ENCODE measurements at places on chromosomes 6 and 20. TPM values are rescaled to one million over a fixed set of nuclear protein-coding genes. Genes with fewer than 3 reads are reported as not detected.

Gene PRELID3B
- 63.0 TPM for total RNA-seq

Gene TRIM31
- 1.1 TPM for total RNA-seq

Gene TREML1
- total RNA-seq: not detected

Gene EYA2
- total RNA-seq: 2.6 TPM

Gene KCNK16
- not detected for total RNA-seq

Gene PRR18
- 0.14 TPM for total RNA-seq

Gene TGM2
- total RNA-seq: 445 TPM

Gene FOXQ1
- 4.8 TPM for total RNA-seq

Gene CSNK2B
- 170 TPM for total RNA-seq

Gene CALHM5
- total RNA-seq: 0.05 TPM

Gene DOK5
- not detected for total RNA-seq

Gene PPP1R18
- total RNA-seq: 47.9 TPM

Gene C20orf202
- total RNA-seq: not detected

Gene BFSP1
- total RNA-seq: 4.7 TPM

Gene C20orf96
- 9.9 TPM for total RNA-seq

Gene SRC
- total RNA-seq: 173 TPM

Gene LIN28B
- total RNA-seq: 1.6 TPM

Gene VGLL2
- total RNA-seq: not detected

Gene ALDH8A1
- 0.29 TPM for total RNA-seq

Gene GMPR
- 3.8 TPM for total RNA-seq

Gene GTF2H4
- total RNA-seq: 23.2 TPM

Gene SLC22A1
- 1.7 TPM for total RNA-seq

Gene HSPA1L
- 1.4 TPM for total RNA-seq

Gene TMEM244
- total RNA-seq: not detected

Gene IPCEF1
- total RNA-seq: not detected

Gene HRH3
- not detected for total RNA-seq

Gene OPN5
- total RNA-seq: not detected

Gene STXBP5
- 12.0 TPM for total RNA-seq

Gene SMIM29
- total RNA-seq: 29.9 TPM

Gene ZSWIM3
- 1.5 TPM for total RNA-seq

Gene IL20RA
- not detected for total RNA-seq

Gene ENPP1
- 1.9 TPM for total RNA-seq

Gene NOX3
- not detected for total RNA-seq

All from A549 treated with ZK216348 at 1 μM for 4 hours (cell line).